ENCODE measurements at places on chromosomes 5 and 9.

DNA sequence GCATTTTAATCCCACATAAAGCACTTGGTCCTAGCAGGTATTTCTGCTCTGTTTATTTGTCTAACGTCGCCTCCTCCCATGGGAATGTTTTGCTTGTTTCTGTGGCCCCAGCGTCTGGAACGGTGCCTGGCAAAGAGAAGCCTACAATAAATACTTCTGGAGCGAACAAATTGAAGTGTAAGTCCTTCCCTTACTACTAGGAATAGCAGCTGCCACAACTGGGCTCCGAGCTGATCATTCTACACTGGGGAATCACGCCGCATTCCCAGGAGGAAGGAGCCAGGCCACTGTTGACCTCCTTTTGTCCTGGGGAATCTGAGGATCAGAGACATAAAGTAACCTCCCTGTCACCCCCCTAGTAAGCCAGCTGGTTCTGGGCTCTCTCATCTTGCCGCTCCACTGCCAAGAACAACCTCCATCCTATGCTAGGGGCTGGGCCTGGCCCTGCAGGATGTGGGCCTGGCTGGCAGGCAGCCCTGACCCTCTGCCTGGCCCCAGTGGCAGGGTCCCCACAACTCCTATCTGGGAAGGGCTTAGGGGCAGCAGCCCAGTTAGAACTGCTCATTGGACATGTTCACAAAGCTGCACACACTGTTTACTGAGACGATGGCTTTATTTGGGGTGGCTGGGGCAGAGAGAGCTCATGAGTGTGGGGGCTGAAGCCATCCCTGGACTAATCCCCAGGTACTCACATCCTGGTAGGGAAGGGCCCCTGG, 82.8 kb downstream of the GTF3C4 start:
- no peak for DNase-seq

GRCh38 chr9:87236546-87236945, 261.1 kb upstream of the DAPK1 start:
- DNase-seq, result no peak

- DNase-seq, result no peak
Measured at GRCh38 chr5:140027807-140028206, 15.3 kb downstream of the NRG2 start.

DNA sequence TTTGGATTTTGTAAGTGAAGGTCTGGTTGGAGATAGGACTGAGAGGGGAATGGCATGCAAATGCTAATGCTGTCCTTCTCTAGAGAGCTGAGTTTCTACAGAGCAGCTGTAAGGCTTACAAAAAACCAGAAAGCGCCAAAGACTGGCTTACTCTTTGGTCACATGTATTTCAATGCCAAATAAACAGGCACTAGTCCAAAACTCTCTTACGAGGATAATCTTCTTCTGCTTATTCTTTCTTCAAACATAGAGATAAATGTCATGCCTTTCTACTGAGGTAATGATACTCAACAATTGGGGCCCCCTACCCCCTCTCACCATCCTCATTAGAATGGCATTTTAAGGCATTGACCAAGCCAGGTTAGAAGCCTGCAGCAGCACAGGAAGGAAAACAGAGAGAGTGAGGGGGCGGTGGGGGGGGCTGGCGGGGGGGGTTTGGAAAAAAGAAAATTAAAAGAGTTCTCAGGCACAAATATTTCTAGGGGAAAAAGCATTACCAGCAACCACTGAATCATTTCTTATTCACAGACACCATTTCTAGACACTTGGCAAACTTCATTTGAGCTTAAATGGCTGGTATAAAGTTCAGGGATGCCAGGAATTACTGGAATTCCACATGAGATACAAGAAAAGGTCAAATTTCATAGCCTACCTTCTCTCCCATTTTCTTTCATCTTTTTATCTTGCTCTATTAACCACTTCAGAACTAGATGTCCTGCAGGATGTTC, 34.0 kb downstream of the PUM3 start:
- DNase-seq, result no peak

GRCh38 chr9:133377721-133378216, 1.6 kb downstream of the STKLD1 start:
- DNase-seq, result no peak

DNA sequence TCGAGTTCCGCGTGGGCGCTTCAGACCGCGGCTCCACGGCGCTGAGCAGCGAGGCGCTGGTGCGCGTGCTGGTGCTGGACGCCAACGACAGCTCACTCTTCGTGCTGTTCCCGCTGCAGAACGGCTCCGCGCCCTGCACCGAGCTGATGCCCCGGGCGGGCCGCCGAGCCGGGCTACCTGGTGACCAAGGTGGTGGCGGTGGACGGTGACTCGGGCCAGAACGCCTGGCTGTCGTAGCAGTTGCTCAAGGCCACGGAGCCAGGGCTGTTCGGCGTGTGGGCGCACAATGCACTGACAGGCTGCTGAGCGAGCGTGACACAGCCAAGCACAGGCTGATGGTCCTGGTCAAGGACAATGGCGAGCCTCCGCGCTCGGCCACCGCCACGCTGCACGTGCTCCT, 3.7 kb upstream of the PCDHB15 start:
- DNase-seq, result no peak

DNA sequence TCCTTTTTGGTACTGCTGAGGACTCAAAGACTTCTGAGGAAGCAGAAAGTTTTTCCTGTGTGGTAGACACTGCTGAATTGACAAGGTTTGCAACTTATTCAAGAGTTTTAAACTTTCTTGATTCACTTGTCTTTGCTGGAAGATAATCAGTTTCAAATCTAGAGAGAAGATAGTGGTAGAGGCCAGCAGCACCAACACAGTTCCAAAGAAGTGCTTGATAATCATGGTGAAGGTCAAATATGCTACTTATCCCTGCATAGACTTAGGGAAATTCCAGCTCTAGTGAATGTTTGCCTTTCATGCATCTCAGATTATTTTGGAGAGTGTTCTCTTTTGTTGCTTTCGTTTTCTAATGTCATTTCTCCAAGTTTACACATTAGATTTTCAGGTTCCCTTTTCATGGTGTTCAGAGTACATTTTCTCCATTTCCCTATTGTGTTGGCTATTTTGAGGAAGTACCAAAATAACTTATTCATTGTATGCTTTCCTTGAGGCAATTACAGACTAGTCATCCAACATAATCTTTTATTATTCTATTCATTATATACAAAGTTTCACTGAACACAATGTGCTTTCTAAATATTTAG, 550 bp downstream of the IFNE start:
- DNase-seq, result no peak

DNA sequence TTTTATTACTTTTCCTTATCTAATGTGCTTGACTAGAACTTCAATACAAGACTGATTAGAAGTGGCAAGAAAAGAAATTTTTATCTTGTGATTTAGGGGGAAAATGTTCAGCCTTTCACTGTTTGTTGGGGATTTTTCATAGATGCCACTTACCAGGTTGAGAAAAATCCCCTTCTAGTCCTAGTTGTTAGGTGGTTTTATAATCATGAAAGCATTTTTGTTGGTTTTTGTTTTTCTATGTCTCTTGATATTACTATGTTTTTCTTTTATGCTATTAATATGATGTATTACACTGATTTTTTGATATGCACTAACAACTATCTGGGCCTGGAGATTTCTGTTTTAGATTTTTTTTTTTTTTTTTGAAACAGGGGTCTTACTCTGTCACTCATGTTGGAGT, 134.0 kb downstream of the PARP8 start:
- no peak for DNase-seq

DNA sequence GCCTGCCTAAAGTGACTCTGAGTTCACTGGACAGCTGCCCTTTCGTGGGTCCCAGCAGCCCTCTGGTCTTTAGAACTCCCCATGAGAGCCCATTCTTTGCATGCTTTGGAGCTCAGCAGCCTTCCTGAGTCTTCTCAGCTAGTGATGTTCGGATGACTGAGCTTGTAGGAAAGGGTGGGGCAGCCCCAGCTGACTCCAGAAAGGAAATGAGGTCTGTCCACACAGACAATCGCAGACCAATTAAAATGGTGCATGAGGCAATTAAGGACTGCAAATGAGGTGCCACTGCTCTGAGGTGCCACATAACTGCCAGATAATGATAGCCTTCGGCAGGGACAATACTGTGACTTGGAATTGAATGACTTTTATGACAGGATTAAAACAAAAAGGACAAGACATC, 25.4 kb upstream of the TOMM5 start:
- DNase-seq, result no peak

DNA sequence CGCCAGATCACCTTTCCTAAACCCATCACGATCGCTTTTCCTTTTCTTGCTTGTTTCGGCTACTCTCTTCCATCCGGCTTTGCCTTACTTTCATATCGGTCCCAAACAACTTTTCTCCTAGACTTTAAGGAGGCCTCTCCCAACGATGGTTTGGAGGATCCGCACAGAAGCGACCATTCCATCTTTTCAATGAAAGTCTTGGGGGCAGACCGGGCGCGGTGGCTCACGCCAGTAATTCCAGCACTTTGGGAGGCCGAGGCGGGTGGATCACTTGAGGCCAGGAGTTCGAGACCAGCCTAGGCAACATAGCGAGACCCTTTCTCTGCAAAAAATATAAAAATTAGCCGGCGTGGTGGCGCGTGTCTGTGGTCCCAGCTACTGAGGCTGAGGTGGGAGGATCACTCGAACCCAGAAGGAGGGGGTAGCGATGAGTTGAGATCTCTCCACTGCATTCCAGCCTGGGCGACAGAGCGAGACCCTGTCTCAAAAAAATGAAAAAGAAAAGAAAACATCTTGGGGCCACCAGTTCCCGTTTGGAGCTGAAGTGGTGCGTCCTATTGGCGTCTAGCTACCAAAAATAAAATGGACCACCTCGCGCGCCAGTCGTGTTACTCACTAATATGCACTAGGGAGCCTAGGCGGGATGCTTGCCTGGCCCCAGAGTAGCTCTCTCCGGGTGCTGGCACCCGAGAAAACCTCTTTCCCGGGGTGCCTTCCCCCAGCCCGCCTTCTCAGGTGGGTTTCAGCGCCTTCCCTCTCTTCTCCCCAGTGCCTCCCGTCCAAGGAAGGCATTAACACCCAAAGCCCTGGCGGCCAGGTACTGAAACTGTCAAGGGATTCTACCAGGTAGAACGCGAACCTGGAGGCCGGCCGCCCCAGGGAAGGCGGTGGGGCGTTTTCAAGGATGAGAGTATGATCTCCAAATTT, 800 bp upstream of the AP3B1 start:
- DNase-seq, result no peak

GRCh38 chr5:144468571-144468970, 297.9 kb downstream of the KCTD16 start:
- DNase-seq, result no peak

DNA sequence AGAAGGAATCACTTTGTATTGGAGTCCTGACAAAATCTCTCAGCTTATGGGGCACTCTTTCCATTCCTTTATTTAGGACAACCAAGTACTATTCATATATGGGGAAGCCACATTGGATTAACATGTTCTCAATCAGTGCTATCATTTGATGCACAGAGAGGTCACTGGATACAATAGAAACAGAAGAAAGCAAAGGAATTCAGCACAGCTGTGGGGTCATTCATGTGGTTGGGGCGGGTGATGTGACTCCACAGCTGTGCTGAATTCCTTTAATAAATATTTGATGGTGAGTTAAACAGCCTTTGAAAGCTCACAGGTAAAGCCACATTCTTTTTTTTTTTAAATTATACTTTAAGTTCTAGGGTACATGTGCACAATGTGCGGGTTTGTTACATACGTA, 854 bp upstream of the TEX48 start:
- DNase-seq, result no peak

DNA sequence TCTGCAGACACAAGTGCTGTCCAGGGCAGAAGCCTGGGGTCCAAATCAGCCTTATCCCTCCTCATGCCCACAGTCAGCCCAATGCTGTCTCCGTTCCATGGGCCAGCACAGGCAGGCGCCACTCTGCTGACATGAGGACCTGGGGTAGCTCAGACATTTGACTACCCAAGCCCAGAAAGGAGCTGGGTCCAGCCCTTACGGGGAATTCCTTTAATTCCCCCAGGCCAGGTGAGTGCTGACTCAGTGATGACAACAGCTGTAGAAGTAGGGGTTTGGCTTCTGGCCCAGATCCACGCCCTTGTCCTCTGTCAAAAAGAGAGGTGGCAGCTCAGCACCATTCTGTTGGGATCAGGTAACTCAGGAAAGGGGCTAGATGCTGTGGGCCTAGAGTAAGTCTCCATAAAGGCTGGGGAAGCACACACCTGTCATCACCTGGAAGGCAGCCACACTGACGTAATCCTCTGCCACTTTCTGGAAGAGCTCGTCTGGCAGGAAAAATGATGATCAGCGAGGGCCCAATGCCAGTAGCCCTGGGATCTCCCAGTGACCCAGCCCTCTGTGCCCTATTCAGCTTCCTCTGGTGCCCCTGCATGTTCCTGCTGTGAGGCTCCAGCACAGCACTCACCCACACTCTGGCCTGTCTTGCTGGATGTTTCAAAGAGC, 1.9 kb downstream of the RAB24 start:
- no peak for DNase-seq

GRCh38 chr5:95027151-95027721, 257.7 kb downstream of the MCTP1 start:
- DNase-seq, result no peak

DNA sequence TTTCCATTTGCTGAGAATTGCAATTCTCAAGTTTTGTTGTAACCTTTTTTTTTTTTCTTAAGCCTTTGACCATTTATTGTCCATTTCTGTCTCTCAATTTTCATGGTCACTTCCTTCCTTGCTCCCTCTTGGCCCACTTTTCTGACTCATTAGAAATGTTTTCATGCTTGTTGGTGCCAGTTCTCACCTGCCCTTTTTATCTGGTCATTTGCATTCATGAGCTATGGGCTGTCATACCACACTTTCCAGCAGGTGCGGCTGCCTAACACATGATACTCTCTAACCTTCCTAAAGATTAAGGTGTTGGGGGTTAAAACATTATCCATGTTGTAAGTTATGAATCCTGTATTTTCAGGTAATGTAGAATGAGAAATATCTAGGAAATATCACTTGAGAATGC, 150.5 kb upstream of the TLX3 start:
- DNase-seq, result no peak

DNA sequence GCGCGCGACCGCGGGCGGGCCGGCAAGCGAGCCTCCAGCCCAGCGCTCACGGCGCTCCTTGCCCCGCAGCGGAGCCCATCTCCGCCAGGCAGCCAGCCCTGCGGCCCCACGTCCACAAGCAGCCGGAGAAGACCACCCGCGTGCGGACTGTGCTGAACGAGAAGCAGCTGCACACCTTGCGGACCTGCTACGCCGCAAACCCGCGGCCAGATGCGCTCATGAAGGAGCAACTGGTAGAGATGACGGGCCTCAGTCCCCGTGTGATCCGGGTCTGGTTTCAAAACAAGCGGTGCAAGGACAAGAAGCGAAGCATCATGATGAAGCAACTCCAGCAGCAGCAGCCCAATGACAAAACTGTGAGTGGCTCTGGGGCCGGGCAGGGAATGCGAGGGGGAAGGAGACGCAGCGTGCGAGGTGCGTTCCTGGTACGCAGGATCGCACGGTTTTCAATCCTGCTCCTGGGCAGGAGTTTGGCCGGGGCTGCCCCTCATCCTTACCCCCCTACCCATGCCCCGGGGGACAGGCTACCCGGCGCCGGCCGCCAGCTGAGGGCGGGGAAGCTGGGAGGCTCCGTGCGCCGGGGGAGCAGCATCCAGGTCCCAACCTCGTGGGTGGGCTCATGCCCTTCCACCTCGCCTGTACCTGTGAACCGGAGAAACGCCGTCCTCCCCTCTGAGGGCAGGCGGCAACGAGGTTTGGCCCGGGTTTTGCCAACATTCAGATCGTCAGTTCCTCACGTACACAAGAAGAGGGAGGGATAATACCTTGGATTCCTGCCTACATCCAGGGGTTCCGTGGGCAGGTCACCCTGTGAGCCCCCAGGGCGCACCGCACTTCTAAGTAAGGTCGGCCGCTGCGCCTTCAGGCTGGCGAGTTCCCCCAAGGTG, 6.6 kb downstream of the ISL1 start:
- no peak for DNase-seq
